ENCODE measurements at places on chromosomes 3 and 15.

DNA sequence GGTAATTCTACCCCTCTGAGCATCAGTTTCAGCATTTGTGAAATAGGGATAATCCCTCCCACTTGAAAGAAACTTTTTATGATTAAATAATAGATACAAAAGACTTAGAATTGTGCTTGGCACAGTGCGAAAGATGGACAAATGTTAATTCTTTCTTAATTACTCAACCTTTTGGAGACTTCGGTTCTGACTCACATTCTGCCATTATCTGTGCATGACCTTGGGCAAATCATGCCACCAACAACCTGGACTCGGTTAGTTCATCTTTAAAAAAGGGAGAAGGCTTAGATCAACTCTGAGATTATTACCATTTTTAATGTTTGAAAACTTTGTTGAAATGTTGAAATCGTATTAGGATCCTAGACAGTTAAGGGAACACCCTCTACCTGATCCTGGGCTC lies 40.6 kb upstream of the POLR2M start:
- DNase-seq: no peak

DNA sequence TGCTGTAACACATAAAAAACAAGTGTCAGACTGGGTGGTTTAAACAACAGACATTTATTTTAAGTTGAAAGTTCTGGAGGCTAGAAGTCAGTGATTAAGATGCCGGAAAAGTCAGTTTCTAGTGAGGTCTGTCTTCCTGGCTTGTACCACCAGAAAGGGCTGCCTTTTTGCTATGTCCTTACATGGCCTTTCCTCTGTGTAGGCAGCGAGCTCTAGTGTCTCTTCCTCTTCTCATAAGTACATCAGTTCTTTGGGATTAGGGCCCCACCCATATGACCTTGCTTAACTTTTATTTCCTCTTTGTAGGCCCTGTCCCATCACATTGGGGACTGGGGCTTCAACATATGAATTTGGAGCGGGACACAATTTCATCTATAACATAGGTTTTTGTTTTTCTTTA lies 128.0 kb downstream of the BBX start:
- DNase-seq: no peak

DNA sequence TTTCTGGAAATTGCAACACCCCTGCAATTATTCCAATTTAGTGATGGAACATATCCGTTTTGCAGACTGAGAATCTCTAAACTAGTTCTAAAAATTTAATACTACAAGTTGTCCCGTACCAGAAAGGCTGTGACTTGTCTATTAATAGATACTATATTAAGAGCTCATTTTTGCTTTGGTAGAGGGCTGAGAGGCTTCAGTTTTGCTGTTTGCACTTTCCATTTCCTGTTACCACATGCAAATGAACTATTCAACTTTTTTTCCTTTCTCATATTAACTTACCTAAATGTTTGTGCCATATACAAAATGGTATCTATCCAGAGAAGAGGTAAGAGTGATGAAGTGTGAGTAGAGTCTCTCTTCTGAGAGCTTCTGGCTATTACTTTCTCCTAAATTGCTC lies 101.5 kb upstream of the CRBN start:
- no peak for DNase-seq

DNA sequence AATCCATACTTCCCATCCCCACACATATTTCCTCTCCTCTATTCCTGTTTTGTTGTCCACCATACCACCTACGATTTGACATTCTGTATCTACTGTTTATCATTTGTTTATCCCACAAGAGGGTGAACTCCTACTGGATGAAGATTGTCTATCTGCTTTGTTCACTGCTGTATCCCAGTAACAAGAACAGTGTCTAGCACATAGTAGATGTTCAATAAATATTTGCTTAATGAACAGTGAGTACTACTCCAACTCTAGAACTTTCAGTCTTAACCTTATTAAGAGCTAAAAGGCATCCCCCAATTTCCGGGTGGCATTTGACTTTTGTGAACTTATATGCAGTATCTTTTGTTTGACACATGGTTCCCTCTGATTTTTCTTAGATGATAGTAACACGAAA lies 1.3 kb downstream of the PYGO1 start:
- DNase-seq: no peak

DNA sequence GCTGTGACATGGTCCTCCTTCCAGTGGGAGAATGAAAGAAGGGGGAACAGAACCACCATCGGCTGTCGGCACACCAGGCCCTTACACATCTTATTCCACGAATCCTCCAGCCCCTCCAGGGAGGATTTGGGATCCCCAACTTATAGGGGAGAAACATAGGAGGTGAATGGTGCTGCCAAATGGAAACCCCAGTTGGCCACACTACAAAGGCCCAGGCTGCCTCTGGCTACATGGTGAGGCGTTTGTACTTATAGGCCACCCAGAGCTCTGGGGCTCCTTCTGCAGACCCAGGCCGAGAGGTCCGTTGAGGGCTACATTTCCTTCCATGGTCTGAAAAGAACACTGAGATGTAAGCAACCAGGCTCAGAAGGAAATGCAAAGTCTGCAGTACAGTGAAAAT lies 12.0 kb downstream of the AMOTL2 start:
- DNase-seq: no peak

DNA sequence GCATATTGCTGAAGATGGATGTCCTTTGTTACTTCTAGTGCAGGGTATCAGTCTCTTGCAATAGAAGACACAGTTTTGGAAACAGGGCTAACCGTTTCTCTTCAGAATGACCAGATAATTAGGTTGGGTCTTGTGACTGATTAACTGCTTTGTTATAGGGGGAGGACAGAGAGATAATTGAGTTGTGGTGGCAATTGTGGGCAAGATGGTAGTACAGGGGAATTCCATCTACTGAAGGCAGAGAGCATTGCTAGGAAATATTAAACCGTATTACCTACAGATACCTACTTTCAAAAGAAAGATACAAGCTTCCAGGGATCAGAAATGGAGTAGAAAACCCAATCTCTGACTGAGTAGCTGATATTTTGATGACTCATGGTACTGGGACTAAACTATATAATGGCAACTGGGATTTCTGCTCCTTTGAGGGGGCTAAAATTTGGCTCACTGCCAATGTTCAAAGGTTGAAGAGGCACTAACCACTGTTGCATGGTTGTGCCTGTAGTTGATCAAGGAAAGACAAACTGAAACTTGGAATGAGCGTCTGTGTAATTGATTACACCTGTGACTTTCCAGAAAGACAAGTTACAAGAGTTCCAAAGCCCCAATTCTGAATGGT lies 4.2 kb downstream of the PRR23B start:
- DNase-seq: no peak

All from GOT3 (cell line).